ENCODE measurements at places on chromosomes 3 and 15. TPM values are rescaled to one million over a fixed set of nuclear protein-coding genes. Genes with fewer than 3 reads are reported as not detected.

Gene GRK7
- total RNA-seq = not detected

DNA sequence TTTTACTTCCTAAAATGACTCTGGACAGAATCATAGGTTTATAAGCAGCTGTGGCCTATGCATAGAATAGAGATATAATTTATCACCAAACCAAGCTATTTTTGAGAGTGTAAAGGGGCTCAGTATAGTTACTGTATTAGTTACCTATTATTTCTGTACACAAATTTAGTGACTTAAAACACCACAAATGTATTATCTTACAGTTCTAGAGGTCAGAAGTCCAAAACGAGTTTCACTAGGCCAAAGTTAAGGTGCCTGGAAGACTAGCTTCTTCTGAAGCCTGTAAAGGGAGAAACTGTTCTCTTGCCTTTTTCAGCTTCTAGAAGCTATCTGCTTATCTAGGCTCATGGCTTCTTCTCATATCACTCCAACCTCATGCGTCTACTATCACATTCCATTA, 30.1 kb downstream of the CCDC54 start:
- no peak for DNase-seq

Gene CPLX3
- total RNA-seq = 0.17 TPM

Gene EXD1
- total RNA-seq = not detected

DNA sequence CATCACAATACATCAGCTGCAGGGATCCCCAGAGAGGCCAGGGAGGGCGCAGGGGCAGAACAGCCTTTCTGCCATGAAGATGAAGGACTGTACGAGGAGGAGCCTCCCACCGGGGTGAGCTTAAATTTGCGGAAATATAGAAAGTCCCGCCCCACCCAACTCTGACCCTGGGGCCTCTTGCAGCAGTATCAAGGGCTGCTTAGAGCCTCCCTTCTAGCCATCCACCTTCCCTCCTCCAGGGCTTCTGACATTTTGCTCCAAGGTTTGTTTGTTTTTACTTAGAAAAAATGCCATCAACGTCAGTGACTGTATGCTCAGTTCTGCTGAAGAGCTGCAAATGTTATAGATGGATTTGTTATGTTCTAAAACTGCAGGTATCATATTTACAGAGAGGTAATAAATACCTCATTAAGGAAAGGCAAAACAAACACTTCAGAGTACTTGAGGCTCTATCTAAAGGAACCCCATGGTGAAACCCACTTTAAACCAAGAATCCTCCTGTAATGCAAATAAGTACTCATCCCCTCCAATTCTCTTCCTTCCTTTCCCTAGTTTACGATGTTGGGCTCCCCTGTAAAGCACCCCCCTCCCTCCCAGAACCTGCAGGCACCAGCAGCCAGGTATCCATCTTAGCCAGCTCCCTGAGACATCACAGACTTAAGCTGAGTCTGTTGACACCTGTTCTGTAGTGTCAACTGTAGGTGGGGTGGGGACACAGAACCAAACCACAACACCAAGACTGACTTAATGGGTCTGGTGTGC, 30.5 kb downstream of the RFTN1 start:
- DNase-seq = peak; percentile 26

DNA sequence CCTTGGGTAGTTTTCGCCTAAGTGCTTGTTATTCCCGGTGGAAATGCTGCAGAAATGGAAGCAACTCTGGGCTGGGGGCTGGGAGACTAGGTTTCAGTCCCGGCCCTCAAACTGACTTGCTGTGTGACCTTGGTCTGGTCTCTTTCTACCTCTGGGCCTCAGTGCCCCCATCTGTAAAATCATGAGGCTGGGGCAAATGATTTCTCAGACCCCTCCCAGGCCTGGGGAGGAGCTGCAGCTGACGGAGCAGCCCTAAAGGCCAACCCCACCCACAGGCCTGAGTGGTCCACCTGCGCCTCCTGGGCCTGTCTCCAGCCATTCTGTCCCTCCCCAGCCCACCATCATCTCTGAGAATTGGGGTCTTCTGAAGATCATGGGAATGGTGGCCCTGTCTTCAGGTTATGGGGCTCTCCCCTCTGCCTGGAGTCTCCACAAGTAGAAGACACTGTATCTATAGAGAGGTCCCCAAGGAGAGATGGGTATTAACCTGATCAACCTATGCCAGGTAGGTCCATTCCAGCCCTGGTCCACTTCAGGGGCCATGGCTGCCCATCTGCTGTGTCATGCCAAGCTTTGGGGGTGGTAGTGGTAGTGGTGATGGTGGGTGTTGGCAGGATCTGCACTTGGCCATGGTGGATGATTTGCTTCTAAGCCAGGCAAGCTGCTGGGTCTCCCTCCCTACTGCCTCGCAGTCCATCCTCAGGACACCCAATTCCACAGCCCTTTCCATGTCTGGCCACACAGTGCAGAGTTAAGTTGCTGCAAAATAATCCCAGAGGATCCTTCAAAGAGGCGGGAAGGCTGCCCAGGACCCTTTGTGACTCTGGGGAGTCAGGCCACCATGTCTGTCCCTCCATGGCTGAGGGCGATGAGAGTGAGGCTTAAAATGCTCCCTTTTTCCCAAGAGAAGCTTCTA, 46.0 kb downstream of the ITGA11 start:
- DNase-seq = no peak

DNA sequence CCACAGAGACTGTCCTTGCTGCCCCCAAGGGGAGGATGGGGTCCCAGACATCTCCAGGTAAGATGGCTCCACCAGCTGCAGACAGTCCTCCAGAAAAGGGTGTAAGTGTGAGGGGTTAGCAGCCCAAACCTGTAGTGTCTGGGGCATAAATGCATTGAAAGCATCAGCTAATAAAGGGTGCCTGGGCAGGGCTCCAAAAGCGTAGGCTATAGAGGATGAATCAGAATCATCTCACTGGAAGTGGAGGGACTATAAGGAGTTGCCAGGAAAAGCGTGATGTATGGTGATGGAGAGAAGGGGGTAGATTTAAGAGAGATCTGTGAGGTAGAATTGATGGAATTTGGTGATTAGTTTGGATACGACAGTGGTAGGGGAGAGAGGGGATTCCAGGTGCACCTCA, 79.9 kb upstream of the ONECUT1 start:
- no peak for DNase-seq

- no peak for DNase-seq
Measured at GRCh38 chr3:43870844-43871626, 180.3 kb downstream of the ABHD5 start.

GRCh38 chr3:123344907-123345594, 103.8 kb downstream of the ADCY5 start:
- no peak for DNase-seq

Gene ZBTB47
- 1.4 TPM for total RNA-seq

Gene DNAH12
- total RNA-seq = not detected

DNA sequence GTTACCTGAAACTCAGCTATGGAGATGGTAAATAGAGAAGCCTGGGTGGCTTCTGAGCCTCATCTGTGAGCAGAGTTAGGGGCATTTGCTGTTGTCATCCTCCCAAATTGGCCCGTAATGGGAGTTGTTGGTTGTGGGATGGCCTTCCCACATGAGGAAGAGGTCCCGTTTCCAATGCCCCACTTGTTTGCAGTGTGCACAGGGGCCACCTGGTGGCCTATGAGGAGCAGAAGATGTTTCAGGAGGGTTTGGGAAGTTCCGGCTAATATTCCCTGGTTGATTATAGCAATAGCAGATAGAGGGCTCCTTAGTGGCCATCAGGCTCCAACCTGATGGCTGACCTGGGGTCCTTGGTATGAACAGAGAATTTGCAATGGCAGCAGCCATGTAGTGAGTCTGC, 1546.5 kb downstream of the OTOL1 start:
- DNase-seq = no peak

DNA sequence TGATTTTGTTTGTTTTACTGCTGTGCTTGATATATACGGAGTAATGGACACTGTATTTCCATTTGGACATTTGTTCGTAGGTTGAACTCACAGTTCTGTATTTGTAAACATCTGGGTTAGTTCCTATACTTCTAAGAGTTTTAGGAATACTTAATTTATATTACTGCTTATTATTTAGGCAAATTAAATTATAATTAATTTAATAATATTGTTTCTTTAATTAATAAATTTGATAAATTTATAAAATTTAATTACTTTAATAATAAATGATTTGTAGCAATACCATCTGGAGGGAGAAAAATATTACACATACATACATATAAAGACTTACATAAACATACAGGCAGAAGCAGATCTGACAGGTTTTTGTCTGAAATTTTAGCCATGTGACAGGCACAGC, 14.5 kb upstream of the B4GALT4 start:
- DNase-seq = no peak

Gene DPPA4
- total RNA-seq = not detected

Gene CSTA
- total RNA-seq = not detected

Gene RPP25
- total RNA-seq = 15.3 TPM

GRCh38 chr3:62942227-62942626, 67.0 kb upstream of the CADPS start:
- no peak for DNase-seq

Gene AADAC
- total RNA-seq = not detected

- no peak for DNase-seq
Measured at GRCh38 chr15:101213147-101213546, 38.7 kb downstream of the CHSY1 start.

Gene MRAS
- 0.42 TPM for total RNA-seq

Gene GPR27
- 0.70 TPM for total RNA-seq

Gene KBTBD12
- not detected for total RNA-seq

Gene PIGZ
- total RNA-seq = 1.2 TPM

GRCh38 chr3:117820658-117821299, 1111.2 kb downstream of the TUSC7 start:
- DNase-seq = no peak

Gene TGM5
- not detected for total RNA-seq

All from activated T-helper 1 cell treated with anti-CD3 and anti-CD28 coated beads, Interleukin-12 subunit alpha, Interleukin-12 subunit beta, Interleukin-2, Interleukin-4 antibody, amounts not matched to agents 30 ng/mL and 10 ng/mL and 1 ng/mL, durations not matched to agents 14 hours and 24 hours and 36 hours (primary cell).